ENCODE measurements at places on chromosomes 16 and 17.

GRCh38 chr17:4469552-4469951 is 29.1 kb upstream of the SPNS2 start:
- no peak for DNase-seq

- DNase-seq: no peak
These were observed 179.6 kb downstream of the WSCD1 start for GRCh38 chr17:6249732-6250131.

DNA sequence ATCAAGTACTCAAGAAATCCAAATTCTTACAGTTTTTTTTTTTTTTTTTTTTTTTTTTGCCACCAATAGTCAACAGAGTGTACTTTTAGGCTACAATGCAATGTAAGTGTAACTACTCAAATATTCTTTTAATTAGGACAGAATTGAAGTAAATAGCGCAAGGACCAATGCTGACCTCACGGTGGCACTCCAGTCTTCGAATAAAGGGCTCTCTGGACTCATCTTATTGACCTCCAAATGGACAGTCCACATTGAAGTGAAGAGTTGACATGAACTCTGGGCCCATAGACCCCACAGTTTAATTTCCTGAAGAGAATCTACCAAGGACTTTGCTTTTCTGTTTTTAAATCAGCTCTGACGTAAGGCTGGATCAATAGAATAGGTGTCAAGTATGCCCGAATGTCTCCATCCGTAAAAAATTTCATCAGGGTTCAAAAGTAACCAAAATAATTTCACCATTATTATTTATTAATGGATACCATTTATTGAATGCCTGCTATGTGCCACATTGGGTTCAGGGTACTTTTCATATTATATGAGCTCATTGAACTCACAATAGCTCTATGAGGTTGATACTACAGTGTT is 7.3 kb upstream of the DDX52 start:
- DNase-seq: no peak

DNA sequence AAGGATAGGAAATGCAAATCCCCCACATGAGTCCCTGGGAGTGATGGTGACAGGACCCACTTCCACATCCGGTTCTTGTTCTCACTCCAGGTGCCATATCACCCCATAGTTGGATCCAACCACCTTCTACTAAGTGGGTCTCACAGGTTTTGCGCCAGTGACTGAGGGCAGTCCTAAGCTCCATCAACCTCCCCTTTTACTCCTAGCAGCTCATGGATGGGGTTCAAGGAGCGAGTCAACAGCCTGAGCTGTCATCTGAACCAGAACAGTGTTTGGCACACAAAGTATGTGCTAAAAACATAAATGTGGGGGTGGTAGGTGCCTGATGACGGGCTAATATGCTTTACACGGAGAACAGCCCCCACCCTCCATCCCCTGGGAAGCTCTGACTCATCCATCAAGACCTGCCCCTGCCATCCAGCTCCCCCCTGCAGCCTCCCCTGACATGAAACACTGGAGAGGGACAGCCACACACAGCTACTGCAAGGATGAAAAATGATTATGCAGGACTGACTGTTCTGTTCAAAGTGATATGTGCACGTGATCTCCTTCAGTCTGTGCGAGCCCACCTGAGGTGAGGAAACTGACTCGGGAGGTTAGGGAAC is 143.2 kb upstream of the CDH5 start:
- DNase-seq: no peak

- no peak for DNase-seq
These were observed 5.1 kb downstream of the LYRM9 start for GRCh38 chr17:27888067-27888466.

GRCh38 chr17:7363311-7363710 is 8.4 kb downstream of the TMEM95 start:
- no peak for DNase-seq

- no peak for DNase-seq
These were observed 15.7 kb upstream of the CBX8 start for GRCh38 chr17:79812353-79813258.

DNA sequence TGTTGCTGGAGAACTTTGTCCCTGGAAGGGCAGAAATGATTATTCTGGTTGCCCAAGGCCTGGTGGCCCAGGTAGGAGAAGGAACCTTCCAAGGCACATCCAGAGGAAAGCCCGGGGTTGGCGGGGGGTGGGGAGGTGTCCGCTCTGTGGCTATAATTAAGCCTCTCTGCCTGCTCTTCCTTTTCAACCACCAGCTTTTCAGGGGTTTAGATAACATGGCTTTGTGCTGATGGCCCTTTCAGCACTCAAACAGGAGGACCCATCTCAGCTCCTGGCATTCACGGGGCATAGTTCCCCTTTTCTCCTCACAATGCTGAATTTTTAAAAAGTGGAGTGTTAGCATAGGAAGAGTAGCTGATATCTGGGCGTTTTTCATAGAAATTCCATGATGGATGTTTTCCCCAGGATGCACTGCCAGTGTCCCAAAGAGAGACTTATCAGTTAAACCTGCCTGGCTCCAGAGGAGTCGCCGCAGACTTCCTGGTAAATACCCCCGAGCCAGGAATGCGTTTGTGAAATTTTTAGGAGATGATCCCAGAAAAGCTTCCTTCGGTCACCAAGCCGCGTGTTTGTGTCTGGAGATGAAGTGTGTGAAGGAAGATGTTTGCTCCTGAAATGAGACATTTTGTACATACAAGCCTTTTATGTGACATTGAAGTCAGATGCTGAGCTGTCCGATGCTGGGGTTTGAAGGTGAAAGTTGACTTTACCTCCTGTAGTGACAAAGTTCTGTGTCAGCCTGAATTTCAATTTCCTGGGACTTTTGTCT is 188.5 kb downstream of the MSI2 start:
- no peak for DNase-seq

DNA sequence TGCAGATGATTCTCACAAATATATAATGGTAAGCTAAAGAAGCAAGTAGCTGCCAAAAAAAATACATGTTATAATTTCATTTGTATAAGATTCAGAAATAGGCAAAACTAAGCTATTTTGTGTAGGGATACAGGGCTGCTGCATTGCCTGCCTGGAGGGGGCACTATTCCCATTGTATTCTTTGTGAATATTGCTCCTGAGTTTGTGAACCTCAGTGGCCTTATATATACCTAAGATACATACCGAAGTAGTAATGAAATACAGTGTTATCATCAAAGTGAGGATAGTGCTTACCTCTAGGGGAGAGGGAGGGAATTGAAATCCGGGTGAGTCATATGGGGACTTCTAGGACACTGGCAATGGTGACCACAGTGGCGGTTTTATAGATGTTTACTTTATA is 53.5 kb downstream of the C17orf58 start:
- no peak for DNase-seq

DNA sequence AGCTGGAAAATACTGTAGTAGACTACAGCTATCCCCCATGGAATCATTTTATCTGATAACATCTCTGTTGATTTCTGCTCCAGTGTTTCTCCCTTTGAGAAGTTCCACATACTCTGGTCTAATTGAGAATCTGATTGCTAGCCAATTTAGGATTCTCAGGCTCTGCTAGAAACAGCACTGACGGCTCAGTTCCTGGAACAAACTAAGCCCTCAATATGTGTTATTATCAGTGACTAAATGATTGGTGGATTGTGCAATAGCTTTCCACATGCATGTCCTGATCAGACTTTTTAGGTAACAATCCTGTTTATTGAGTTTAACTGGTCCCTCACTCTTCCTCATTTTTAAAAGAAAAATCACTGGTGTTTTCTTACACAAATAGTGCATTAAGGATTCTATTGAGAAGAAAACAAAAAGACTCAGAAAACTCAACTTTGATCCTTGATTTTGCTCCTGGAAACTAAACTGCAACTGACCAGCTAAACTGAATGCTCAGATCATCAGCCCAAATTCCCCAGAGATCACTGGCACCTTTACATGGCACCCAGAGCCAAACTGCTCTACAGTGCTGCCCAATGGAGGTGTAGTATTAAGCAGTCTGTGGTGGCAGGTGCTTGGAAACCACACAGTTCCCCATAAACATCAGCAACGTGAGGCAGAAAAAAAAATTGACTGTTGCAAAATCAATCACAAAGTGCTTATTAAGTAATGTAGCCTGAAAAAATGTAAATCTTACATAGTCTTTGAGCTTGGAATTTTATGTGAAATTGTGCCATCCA is 423.7 kb downstream of the TOX3 start:
- DNase-seq: no peak

- DNase-seq: no peak
These were observed 31.6 kb upstream of the CDH15 start for GRCh38 chr16:89139907-89140361.

DNA sequence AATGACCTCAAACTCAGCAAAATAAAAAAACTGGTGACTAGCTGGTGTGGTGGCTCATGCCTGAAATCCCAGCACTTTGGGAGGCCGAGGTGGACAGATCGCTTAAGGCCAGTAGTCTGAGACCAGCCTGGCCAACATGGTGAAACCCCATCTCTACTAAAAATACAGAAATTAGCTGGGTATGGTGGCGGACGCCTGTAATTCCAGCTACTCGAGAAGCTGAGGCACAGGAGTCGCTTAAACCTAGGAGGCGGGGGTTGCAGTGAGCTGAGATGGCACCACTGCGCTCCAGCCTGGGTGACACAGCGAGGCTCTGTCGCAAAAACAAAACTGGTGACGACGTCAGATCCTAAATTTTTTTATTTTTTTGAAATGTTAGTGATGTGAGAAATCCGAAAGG is 82.6 kb upstream of the TOB1 start:
- no peak for DNase-seq

DNA sequence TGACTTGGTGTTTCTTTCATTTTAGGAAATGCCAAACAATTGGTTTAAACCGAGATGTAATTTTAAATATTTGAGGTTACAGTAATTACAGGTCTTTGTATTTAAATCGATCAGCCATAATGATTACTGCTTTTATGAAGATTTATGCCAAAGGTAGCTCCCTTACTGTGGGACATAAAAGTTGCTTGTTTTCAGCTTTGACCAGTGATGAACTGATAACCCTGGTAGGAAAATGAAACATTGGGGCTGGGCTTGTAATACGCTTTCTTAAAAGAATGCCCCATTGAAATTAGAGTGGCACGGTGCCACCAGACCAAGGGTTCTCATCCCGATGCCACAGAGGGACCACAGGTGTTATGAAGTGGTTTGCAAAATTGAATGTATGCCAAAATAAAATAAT is 7.3 kb downstream of the TNRC6A start:
- no peak for DNase-seq

GRCh38 chr16:20314575-20314974 is 12.7 kb downstream of the GP2 start:
- no peak for DNase-seq

- no peak for DNase-seq
These were observed 342.7 kb downstream of the SOX9 start for GRCh38 chr17:72463287-72464102.

GRCh38 chr16:47017636-47018035 is 44.2 kb upstream of the DNAJA2 start:
- no peak for DNase-seq

- no peak for DNase-seq
These were observed 31.1 kb downstream of the KLHDC4 start for GRCh38 chr16:87734644-87735043.

DNA sequence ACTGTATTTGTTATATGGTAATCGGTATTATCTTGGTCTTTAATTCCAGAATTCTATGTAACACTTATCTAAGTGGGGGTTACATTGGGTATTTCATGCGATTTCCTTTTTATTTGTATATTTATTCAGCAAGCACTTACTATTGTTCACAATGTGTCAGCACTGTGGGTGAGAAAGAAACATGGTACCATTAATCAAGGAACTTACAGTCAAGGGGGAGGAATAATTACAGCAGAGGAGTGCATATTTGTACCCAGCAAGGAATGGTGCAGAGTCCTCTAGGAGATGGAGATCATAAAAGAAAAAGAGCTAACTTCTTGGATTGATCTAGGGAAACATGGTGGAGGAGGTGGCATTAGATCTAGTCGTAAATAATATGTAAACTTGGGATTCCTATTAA is 117.0 kb upstream of the KCNJ16 start:
- no peak for DNase-seq

DNA sequence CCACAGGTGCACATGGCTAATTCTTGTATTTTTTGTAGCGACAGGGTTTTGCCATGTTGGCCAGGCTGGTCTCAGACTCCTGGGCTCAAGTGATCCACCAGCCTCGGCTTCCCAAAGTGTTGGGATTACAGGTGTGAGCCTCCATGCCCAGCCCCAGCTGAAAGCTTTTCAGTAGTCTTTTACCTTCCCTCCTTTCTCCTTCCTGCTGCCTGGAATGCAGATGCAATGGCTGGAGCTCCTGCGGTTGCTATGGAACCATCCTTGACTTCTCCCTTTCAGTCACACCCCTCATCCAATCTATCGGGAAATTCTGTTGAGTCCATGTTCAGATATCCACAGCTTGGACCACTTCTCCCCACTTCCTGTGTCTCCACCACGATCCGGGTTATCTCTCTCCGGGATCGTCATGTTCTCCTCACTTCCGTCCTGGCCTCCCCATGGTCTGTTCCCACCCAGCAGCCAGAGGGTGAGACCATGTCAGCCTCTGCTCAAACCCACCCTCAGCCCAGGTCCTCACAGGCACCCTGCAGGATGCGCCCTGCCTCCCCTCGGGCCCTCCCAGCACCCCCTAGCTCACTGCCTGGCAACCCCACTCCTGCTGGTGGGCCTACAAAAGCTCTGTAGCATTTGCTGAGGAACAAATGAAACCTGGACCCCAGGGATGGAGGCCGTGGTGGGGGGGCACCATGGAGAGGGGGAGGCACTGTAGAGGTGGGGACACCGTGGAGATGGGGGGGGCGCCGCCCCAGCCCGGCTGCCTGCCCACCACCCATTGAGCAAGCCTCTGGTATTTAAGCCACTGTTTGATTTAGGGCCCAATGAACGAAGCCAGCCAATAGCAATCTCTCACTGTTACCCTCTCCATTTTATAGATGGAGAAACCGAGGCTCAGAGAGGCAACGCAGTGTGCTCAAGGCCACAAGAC is 12.8 kb upstream of the SLC38A10 start:
- DNase-seq: no peak

DNA sequence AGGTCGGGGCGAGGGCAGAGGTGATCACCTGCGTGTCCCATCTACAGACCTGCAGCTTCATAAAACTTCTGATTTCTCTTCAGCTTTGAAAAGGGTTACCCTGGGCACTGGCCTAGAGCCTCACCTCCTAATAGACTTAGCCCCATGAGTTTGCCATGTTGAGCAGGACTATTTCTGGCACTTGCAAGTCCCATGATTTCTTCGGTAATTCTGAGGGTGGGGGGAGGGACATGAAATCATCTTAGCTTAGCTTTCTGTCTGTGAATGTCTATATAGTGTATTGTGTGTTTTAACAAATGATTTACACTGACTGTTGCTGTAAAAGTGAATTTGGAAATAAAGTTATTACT is 28.9 kb downstream of the STH start:
- no peak for DNase-seq

- DNase-seq: no peak
These were observed 86.7 kb downstream of the TIMM22 start for GRCh38 chr17:1083451-1084187.
